Right renal cortex interstitium (tissue), 3 donors: ENCODE measurements at places on chromosomes 16 and 17. TPM values are rescaled to one million over a fixed set of nuclear protein-coding genes. Genes with fewer than 3 reads are reported as not detected.

Gene NXPH3
- polyA plus RNA-seq, result 1.3 TPM

Gene SNAI3
- polyA plus RNA-seq, result 0.47 TPM

Gene SYCE1L
- polyA plus RNA-seq, result 4.1 TPM

Gene TRAF4
- 97.8 TPM for polyA plus RNA-seq

Gene KRT34
- polyA plus RNA-seq, result not detected

Gene LGALS9B
- not detected for polyA plus RNA-seq

Gene ZFHX3
- polyA plus RNA-seq, result 16.5 TPM
